Activated T-cell treated with anti-CD3 and anti-CD28 coated beads, Interleukin-2, amount 50 U/mL, for 4 hours (primary cell): ENCODE measurements at places on chromosomes 7 and 10. TPM values are rescaled to one million over a fixed set of nuclear protein-coding genes. Genes with fewer than 3 reads are reported as not detected.

The PRLHR gene
- total RNA-seq, result not detected

The UNCX gene
- total RNA-seq, result not detected

GRCh38 chr7:55534262-55534915, 37.9 kb downstream of the VOPP1 start:
- peak; percentile 50 for DNase-seq

DNA sequence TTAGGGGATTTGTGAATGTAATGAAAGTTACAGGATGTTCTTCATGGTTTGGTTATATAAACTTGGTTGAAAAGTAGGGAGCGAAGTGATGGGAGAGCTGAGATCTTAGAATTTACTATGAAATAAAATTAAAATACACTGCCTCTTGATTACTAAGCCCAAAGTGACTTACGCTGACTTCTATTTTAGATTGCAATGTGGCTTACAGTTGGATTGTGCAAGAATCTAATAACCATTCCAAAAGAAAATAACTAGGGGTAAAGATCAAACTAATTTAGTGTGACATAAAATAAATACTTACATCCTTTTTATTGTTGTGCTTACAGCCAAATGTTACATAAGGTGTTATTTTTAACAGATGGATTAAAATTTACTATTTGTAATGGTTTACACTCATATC, 15.3 kb downstream of the WNT16 start:
- DNase-seq, result no peak
